ENCODE measurements at places on chromosomes 7 and 10.

- DNase-seq, result peak; percentile 67
Measured at GRCh38 chr7:34108165-34108564, 202.8 kb downstream of the BMPER start.

- no peak for DNase-seq
Measured at GRCh38 chr7:105635197-105635596, 53.9 kb upstream of the EFCAB10 start.

DNA sequence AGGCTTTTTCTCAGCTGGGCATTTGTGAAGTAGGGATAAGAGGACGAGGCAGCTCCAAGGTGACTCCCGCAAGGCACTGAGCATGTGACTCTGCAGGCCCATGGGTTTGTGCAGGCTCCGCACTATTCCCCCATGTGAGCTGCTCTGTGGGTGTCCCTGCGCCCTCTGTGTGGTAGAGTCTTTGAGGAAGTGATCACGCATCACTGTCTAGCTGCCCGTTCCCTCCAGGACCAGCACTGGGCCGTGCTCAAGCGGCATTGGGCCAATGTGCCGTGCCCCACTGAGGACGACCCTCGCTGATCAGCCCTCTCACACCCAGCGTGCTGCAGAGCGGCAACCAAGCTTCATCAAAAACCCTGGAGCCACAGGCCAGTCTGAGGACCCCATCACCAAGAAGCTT is 7.5 kb downstream of the PRKAG2 start:
- DNase-seq, result no peak

DNA sequence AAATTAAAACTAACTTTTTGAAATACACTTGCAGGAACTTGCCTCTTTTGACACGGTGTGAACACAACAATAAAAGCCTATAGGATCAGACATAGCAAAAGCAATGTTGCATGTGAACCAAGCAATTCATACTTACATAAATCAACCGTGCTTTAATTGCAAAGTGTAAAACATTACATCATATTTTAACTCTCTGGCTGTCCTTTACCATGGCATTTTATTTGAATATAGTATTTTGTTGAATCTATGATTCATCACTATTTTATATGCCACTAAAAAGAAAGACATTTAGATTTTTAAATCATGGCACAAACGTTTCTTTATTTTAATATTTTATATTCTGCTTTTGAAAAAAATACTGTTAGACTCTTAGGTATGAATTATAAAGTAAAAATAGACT is 757.0 kb upstream of the KCND2 start:
- DNase-seq, result no peak

- DNase-seq, result no peak
Measured at GRCh38 chr7:125606671-125607070, 677.0 kb upstream of the POT1 start.

DNA sequence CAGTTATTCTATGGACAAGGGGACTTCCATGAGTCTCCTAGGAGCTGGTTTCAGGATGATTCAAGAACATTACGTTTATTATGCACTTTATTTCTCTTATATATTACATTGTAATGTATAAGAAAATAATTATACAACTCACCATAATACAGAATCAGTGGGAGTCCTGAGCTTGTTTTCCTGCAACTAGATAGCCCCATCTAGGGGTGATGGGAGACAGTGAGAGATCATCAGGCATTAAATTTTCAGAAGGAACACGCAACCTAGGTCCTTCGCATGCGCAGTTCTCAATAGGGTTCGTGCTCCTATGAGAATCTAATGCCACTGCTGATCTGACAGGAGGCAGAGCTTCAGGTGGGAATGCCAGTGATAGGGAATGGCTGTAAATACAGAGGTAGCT is 137.9 kb downstream of the ANKRD30A start:
- DNase-seq, result no peak

- DNase-seq, result no peak
Measured at GRCh38 chr7:28104041-28104541, 76.5 kb downstream of the JAZF1 start.

DNA sequence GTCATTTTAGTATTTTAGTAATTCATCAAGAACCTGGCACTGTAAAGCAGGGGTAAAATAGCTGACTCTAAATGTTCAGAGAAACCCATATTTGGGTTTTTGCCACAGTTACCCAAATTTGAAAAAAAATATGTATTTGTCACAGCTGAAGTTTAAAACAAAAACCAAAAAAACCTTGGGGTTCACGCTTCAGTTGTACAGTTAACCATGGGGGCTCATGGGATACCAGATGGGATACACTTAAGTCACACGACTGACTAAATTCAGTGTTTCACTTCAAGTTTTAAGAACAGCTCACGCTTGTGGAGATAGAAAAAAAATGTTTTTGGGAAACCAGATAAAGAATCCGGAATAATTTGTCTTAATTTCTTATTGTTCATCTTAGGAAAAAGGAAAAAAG is 2.1 kb downstream of the ARL3 start:
- DNase-seq, result no peak

GRCh38 chr10:90912174-90912573 is 8.7 kb downstream of the ANKRD1 start:
- DNase-seq, result no peak

DNA sequence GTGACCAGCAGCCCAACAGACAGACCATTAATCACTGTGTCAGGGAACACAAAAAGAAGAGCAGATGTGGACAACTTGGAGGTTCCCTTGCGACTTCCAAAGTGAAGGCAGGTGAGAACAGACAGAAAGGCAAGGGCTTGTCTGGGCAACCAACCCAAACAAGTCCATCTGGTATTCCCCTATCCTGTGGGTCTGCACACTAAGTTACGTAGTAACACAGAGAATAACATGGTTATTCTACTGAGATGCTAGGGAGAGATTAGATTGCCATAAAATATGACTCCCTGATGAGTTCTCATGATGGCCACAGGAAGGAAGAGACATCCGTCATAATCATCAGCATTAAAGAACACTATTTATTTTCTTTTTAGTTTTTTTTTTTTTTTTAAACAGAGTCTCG is 252.2 kb downstream of the CALN1 start:
- DNase-seq, result no peak

DNA sequence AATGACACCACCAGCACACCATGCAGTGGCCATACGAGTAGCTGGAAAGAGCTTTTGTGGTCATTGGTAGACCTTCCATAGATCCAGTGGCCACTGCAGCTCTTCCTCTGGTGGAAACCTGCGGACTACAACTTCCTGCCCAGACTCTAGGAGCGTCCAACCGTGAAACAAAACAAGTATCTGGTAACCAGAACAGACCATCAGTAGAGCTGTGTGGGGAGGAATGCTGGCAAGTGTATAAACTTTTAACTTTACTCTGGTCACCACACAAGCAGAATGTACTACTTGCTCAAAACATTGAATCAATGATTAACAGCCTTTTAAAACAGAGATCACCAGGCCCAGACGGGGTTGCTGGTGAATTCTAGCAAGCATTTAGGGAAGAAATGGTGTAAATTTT is 154.7 kb upstream of the DGKB start:
- DNase-seq, result no peak

- peak; percentile 69 for DNase-seq
Measured at GRCh38 chr7:7702826-7703225, 15.6 kb downstream of the RPA3 start.

GRCh38 chr10:125559210-125559609 is 123.8 kb downstream of the TEX36 start:
- DNase-seq, result no peak

DNA sequence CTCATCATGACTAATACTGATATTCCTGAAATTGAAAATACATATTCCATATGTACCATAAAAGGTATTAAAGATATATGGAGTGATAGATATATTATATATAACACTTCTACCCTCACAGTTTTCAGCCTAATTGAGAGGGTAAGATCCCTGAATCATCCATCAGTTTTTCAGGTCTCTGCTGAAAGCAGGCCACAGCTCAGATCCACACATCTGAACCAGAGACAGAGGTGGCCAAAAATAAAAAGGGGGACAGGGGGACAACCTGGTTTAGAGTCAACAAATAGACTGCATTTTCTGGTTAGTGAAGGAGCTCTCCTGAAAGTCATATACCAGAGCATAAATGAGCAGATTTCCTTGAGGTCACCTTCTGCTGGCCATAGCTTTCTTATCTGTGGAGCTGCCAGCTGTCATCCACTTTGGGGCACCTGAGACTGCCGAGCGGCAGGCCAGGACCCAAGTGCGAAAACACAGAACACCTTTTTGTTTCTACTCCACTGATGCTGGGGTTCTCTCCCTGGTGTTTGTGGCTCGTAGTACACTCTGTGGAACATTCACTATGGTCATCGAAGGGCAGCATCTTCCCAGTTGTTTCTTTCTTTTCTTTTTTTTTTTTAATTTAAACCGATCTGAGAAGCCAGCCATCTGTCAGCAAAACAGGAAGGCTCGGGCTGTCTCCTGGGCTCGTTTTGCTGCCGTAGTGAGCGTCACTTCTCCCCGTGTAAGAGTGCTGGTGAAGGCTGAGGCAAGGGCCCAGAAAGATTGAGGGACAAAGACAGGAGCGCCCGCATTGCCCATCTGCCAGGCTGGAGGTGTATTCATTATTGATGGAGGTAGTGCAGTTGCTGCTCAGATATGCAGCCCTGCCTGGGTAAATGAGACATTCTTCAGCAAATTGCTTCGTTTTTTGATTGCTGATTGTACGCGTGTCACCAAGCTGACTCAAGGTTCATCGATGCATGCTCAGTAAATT is 13.5 kb downstream of the IKZF1 start:
- DNase-seq, result no peak

- DNase-seq, result no peak
Measured at GRCh38 chr7:142897691-142898090, 12.1 kb upstream of the TRPV6 start.

DNA sequence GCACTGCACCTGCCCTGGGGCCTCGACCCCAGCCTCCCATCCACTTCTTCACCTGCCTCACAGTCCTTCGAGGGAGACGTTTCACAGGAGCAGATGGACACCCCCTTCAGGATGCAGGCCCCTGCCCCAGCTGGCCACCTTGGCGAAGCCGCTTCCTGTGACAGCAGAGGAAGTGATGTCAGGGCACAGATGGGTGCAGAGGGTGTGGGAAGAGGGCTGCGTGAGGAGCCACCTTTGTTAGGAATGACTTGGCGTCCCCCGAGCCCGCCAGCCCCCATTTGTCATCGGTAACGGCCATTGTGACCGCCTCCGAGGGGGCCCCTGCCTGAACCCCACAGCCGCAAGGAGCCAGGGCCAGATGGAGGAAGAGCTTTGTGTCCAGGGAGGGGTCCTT is 47.4 kb upstream of the SLC29A3 start:
- DNase-seq, result no peak
